Dermis microvascular lymphatic vessel endothelial cell (primary cell): ENCODE measurements at places on chromosomes 6 and 20. TPM values are rescaled to one million over a fixed set of nuclear protein-coding genes. Genes with fewer than 3 reads are reported as not detected.

DNA sequence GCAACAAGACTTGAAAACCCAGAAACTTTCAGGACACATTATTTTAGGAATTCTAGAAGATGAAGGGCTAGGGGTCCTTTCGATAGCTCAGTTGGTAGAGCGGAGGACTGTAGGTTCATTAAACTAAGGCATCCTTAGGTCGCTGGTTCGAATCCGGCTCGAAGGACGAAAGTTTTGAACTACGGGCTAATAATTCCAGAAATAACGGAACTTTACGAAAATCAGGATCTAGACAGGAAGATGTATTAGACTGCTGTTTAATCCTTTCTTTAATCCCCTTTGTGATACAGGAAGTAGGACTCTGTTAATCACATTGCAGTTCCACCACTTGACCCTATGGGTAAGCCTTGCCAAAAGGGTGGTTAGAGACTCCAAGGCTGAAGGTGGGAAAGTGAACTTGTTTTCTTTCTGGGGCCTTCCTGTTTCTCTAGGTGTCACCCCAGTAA lies 21.2 kb upstream of the ABT1 start:
- no peak for DNase-seq

DNA sequence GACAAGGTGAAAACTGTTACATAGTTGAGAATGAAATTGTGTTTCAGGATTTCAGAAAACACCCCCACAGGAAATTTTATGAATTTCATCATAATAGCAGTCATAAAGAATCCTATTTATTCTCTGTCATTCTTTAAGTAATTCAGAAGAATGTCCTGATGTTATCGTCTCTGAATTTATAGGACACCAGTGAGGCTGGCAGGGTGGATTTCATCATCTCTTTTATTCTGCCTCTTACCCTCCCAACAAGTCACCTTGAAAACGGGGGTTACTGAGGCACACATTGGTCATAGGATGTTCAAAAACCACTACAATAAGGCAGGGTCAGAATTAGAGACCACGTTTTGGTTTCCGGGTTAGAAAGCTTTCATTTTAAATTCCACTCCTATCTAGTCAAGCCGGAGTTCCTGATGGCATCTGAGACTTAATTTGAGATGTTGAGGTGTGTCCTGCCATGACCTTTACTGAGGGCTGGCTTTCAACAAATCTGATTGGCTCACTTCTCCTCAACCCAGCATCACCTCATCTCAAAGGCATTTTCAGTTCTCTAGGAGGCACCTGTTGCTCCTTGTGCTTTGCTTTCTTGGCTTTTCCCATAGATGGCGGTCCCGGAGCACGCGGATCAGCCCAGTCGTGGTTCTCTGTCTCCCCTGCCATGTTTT lies 230.6 kb upstream of the SUPT3H start:
- no peak for DNase-seq

- DNase-seq = no peak
Measured at GRCh38 chr6:583635-584034, 73.3 kb downstream of the HUS1B start.

- no peak for DNase-seq
Measured at GRCh38 chr6:17892097-17892686, 95.2 kb downstream of the KIF13A start.

GRCh38 chr6:14766391-14766994 lies 479.4 kb upstream of the JARID2 start:
- DNase-seq = no peak

DNA sequence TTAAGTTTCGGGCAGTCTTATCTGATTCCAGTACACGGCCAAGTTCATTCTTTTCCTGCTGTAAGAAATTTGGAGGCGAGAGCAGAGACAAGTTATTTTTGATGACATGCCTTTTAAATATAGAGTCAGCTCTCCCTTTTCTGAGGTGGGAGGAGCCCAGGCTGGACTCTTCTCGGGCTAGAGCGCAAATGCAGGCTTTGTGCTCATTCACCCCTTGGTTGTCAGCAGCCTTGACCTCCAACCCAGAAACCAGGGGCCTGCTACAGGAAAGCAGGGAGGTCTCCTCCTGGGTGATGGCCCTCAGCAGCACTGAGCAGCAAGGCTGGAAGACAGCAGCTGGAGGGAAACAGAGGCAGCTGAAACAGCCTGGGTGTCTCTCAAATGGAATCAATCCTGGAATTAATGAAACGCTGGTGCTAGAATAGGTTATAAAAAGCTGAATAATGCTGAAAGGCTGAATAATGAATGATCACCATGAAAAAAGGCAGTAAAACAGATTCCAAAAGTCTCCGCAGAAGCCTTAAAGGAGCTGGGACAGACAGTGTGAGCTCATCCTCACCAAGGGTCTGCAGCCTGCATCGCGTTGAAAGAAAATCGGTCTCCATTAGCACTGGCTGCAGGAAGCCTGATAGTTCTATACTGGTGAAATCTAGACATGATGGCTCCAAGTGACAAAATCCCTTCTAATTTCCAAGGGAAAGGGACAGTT lies 28.2 kb upstream of the ECI2 start:
- no peak for DNase-seq

Gene HLA-DMB
- 0.25 and 0.51 TPM in 2 replicates for total RNA-seq

Gene CD109
- 4.4 and 9.2 TPM in 2 replicates for total RNA-seq

DNA sequence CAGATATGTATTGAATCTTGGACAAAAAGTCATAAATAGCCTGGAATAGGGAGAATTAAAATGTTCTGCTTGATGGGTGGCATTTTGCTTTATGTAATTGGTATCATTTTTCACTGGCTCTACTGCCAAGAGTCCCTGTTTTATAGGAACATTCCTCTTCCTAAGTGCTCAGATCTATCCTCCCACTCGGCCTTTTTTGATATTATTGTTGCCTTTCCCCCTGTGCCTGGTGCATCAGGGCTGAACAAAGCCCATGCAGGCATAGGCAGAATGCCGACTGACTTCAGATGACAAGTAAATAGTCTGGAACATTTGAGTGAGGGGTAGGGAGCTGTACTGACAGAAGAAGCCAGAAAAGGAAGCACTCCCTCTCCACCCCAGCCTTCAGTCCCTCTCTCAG lies 127.0 kb downstream of the PKHD1 start:
- DNase-seq = no peak

GRCh38 chr6:157089258-157089657 lies 234.1 kb downstream of the TMEM242 start:
- DNase-seq = peak; percentile 88

DNA sequence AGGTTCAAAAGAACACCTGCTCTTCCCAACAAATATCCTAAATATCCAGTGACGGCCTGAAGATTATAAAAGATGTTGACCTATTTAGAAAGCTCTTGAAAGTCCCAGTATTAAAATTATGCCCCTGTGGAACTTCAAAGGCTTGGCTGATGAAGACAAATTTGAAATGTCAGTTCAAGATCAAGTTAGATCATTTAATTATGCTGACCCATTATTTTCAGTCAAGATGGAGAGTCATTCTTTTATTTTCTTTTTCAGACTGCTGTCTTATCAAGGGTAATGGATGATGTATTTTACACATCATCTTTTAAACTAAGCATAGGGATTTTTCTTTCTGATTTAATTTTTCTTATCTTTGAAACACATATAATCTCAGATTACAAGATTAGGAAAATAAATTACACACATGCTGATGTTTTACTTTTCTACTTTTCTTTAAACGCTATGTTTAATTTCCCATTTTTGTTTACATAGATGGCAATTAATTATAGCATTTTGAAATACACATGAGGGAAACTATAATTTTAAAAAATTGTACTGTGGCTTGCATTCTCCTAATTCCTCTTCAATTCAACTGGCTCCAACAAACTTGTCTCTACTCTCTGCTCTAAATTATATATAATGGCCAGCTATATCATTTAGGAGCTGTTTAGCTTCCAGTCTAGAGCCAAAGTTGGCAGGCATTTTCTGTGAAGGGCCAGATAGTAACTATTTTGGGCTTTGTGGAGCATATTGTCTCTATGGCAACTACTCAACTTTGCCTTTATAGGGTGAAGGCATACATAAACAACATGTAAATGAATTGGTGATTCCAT lies 123.7 kb downstream of the RCAN2 start:
- DNase-seq = no peak

GRCh38 chr6:8441452-8441851 lies 6.1 kb upstream of the SLC35B3 start:
- DNase-seq = no peak

- no peak for DNase-seq
Measured at GRCh38 chr20:38889792-38890496, 36.3 kb upstream of the FAM83D start.

Gene SPDEF
- under 0.01 TPM in 1 of 2 replicates, not detected in the other for total RNA-seq

Gene THBS2
- 0.51 TPM in 1 of 2 replicates, not detected in the other for total RNA-seq

DNA sequence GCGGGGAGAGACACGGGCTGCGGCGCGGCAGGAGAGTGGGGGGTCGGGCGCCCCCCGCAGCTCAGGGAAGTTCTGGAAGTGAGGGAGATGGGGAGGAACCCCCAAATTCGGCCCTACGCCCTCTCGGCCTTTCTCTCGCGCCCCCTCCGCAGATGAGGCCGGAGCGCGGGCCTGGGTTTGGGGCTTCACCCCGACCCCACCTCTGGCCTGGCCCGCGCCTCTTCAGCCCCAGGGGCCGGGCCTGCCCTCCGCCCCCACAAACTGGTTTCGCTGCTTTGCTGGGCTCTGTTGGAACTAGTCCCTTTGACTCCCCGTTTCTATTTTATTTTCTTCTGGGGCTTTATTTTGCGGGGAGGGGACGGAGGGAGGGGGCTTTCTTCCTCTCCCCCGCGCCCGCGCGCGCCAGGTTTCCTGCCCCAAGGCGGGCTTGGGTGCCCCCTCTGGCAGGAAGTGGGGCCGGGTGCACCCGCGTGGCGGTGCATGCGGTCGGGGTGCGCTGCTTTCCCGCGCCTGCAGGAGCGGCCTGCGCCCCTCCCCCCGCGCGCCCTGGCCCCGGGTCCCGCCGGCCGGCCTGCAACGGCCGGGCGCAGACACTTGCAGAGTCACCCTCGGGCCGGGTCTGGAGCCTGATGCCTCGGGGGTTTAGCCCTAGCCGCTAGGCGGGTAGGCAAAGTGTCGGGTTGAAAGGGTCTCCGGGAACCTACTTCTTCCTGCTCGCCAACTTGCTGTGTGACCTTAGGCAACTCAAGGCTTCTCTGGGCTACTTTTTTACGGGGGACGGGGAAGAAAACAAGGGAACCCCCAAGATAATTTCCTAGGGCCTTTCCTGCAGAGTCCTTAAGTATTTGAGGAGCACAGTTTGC lies 1.3 kb downstream of the HMGA1 start:
- DNase-seq = peak; percentile 48

- DNase-seq = no peak
Measured at GRCh38 chr6:135583256-135583761, 85.8 kb upstream of the AHI1 start.
